ENCODE measurements at places on chromosomes 5 and 9. TPM values are rescaled to one million over a fixed set of nuclear protein-coding genes. Genes with fewer than 3 reads are reported as not detected.

TRIM36 gene
- total RNA-seq: 0.26 TPM

NFIL3 gene
- 3.9 TPM for total RNA-seq

CAMK4 gene
- 0.13 TPM for total RNA-seq

PCDH12 gene
- 22.9 TPM for total RNA-seq

BARX1 gene
- total RNA-seq: not detected

SLC24A2 gene
- total RNA-seq: not detected

CFAP77 gene
- 0.13 TPM for total RNA-seq

GRCh38 chr5:140043508-140043872, 391 bp upstream of the NRG2 start:
- no peak for DNase-seq

- DNase-seq: no peak
Measured at GRCh38 chr5:72009280-72009679, 98.0 kb upstream of the MAP1B start.

DNA sequence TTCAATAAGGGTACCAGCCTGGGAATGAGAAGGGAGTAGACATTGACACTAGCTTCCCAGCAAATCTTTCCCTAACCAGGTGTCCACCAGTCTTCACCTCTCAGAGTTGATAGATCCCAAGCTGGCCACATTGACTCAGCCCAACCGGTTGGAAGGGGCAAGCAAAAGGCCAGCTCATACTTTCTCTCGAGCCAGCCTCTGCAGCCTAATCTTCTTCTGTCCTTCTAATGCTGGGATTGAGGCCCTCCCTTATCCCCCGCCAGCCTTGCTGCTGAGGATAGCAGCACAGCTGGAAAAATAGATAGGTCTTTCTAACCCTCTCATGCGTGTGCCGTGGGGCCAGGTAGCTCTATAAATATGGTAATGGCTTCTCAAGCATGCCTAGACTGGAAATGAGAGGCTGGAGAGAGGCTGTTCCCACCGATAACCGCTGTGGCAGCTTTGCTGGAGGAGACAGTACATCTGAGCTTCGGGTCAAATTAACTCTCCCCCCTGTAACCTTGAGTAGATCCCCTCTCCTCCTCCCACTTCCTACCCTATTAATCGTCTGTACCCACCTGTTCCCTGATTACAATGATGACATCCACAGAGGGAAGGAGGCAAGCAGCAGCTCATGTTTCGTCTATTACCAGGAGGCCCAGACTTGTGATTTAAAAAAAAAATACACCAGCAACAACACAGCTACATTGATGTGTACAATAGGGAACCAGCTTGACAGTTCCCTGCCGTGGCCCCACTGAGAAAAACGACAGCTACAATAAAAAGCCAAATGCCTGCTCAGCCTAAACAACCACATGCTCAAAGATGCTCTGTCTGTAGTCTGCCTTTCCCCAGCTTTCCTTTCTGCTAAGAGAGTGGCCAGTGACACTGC, 219.9 kb upstream of the BRINP1 start:
- DNase-seq: no peak

- DNase-seq: no peak
Measured at GRCh38 chr5:178563621-178564020, 26.6 kb downstream of the COL23A1 start.

DNA sequence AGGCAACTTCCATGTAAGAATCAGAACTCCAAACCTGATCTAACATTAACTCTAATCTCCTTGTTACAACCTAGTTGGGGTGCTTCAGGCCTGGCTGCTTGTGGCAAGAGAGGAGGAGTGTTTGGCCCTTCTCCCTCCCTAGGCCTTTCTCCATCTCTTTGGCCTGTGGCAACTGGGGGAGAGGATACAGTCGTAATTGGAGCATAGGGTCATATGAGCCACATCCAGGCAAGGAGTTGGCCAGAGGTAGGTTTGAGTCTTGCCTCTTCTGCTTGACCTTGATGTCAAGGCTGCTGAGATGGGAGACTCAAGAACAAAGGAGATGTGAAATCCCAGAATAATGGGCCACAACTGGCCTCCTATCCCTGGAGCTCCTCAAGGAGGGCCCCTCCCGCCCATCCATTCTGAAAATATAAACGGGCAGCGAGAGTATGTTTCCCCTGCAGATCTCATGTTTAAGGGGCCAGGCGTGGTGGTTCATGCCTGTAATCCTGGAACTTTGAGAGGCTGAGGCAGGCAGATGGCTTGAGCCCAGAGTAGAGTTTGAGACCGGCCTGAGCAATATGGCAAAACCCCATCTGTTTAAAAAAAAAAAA, 59.3 kb upstream of the ANGPTL2 start:
- no peak for DNase-seq

GRCh38 chr5:1502046-1502736, 21.6 kb downstream of the LPCAT1 start:
- no peak for DNase-seq

DNA sequence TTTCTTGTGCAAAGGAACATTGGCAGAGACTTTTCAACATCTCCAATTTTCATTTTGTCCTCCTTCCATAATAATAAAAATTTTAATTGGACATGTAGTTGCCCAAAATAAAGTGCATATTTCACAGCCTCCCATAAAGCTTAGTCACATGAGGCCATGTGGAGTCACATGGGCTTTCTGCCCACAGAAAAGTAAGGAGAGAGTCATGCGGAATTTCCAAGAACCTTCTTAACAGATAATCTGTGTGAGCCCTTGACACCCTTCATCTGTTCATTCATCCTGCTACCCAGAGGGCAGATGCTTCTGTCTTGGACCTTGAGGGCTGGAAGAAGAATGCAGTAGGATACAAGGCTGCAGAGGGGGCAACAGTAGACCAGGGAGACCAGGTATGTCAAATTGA, 60.7 kb downstream of the APTX start:
- no peak for DNase-seq

DNA sequence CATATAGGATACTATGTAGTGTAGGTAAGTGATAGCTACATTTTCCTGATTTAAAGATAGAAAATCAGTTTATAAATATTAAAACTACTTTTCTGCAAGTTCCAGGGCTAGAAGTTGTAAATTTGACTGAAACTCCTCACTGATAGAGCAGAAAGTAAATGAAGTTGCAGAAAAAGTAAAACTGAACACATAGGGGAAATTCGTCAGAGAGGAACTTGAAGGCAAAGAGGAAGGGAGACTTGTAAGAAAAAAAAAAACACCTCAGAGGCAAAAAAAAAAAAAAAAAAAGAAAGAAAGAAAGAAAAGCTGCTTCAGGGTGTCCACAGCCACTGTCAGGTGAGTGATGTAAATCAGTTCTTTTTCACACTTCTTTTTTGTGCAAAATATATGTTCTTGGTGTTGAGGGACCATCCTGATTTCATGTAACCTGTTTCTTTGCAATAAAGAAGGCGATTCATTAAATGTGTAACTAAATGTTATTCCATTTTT, 336.2 kb upstream of the ZNF462 start:
- no peak for DNase-seq

DNA sequence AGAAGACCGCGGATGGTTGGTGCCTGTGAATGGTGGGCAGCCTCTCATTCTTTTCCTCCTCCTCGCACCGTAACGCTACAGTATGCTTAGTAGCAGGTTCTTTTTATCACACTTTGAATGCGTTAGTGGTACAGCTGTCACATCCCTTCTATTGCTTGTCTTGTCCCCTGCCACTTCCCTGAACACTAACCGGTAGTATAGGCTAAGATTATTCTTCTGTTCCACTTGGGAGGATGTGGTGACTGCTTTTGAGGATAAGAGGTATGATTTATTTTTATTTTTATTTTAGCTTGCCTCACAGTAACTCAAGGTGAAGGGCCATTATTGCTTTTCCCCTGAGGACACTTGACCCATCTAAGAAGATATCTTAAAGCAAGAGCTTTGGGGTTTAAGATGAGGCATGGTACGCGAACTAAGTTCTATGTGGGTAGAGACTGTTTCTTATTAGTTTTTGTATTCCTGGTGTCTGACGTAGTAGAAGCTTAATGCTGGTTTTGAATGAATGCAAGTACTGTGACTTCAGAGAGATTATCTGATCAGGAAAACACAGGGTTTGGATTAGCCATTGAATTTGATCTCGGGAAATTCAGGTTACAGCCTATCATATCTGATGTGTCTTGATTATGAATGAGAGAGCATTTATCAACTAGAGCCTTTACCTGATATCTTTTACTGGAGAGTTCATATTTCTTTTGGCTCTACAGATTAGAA, 951 bp downstream of the UNC13B start:
- DNase-seq: no peak

GRCh38 chr5:123517476-123517875, 5.5 kb downstream of the CSNK1G3 start:
- DNase-seq: no peak

- DNase-seq: no peak
Measured at GRCh38 chr9:93636172-93636661, 59.8 kb downstream of the PHF2 start.

DNA sequence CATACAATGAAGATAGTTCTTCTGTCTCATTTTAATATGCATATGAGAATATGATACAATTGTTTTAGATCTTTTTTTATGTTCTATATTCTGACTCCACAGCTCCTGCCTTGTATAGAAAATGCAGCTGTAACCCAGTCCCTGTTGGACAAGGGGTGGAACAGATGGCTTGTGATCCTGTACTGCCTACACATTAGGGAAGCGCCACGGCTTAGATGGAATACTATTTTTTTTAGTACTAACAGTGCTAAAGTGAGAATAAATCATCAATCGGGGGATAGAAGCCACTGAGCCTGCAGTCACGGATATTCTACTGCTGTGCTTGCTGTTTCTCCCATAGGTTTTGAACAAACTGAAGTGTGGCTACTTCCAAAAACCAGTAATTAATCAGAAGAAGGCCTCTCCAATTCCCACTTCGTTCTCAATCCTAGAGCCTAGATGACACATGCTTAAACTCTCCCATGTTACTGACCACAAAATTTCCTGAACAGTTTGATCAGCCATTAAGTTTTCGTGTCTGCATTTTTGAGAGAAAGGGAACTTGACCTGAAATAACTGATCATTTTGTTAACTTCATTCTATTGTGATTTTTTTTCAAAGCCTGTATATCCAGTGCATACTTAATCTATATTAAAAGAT, 150.3 kb downstream of the CDH18 start:
- DNase-seq: no peak

DNA sequence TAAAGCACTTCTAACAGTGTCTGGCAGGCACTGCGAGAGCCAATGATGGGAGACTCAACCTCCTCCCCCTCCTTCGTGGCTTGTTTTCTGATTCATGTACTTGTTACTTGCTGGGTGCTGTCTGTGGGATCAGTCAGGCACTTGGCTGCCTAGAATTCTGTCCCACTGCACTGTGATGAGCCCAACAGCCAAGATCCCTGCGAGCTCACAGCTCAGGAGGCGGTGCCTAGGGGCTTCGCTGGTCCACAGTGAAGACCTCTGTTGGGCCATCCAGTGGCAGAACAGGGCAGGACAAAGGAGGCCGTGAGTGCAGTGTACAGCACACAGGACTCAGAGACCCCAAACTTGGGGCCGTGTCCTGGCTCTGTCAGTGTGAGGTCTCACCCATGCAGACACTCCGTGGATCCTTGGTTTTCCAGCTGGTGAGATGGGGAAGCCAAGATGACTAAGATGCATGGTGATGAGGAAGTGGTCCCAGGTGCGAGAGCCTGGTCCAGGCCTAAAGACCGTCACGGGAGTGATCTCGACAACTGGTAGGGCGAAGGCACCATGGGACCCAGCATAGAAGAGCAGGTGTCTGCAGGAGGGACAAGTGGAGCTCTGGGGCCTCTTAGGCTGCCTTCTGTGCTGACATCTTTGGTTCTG, 19.5 kb downstream of the MYMK start:
- no peak for DNase-seq

- no peak for DNase-seq
Measured at GRCh38 chr5:42811591-42812446, at the start of gene SELENOP. SELENOP (minus strand) TSS chr5:42811892; CDS start chr5:42808353, 3,539 bp downstream.

GRCh38 chr9:38687389-38687842, 32.5 kb downstream of the FAM240B start:
- DNase-seq: peak; percentile 17

GRCh38 chr9:98084396-98084795, 27.9 kb downstream of the NANS start:
- DNase-seq: no peak

DNA sequence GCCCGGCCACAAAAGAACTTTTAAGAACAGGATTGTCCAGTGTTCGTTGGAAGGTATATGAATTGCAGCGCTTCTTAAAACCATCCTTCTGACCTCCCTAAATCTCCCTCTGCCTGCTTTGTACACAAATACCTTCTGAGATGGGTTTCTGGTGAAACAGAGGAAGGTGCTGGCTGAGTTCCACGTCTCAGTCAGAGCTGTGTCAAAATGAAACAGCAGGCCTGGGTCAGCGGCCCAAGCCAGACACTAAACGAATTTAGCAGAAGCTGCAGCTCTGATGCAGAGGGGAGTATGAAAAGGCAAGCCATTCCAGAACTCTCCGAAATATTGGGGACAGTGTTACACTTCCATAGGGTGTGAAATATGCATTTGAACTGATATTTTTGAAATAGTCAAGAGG, 37.8 kb upstream of the CRB2 start:
- DNase-seq: no peak

DNA sequence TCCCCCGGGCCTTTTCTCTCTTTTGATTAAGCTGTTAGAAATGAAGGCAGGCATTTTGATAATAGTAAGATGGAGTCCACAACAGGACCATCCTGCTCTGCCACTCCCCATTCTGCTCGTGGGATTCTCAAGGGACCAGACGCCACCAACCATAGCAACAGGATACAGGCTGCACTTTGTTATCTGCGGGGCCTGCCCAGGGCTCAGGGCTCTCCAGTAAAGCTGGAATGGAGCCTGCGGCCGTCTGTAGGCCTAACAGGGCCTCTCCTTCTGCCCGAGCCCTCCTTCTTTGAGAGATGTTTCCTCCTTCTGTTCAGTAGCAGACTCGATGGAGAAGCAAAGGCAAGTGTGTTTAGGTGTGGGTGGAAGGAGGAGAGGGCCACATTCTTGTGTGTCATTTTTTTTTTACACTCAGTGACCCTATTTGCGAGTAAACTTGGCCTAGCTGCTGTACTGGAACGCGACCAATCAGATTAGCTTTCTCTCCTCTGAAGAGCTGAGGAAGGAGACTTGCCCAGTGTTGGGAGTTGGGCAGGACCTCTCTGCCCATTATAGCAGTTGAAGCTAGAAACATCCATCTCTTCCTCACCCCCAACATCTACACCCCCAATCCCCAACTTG, 8.9 kb upstream of the EPB41L4B start:
- no peak for DNase-seq

DNA sequence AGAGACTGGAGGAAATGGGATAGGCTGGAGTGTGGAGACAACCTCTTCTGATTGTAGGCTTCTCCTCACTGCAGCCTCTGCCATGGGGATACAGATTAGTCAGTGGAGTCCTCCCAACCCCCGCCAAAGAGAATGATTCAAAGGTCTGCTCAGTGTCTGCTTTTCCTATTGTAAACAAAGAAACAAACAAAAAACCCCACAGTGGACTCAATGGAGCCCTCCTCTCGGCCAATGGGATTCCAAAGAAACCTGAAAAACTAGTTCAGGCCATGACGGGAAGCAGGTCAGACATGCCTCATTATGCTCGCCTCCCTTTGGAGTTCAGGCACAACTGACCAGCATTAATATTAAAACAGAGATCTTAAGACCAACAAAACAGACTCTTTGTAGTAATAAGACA, 85.8 kb downstream of the SEC61B start:
- no peak for DNase-seq

All from dermis microvascular lymphatic vessel endothelial cell (primary cell).